ENCODE measurements at places on chromosomes 6 and 20. TPM values are rescaled to one million over a fixed set of nuclear protein-coding genes. Genes with fewer than 3 reads are reported as not detected.

TMEM63B gene
- total RNA-seq: 12.2 TPM

DNA sequence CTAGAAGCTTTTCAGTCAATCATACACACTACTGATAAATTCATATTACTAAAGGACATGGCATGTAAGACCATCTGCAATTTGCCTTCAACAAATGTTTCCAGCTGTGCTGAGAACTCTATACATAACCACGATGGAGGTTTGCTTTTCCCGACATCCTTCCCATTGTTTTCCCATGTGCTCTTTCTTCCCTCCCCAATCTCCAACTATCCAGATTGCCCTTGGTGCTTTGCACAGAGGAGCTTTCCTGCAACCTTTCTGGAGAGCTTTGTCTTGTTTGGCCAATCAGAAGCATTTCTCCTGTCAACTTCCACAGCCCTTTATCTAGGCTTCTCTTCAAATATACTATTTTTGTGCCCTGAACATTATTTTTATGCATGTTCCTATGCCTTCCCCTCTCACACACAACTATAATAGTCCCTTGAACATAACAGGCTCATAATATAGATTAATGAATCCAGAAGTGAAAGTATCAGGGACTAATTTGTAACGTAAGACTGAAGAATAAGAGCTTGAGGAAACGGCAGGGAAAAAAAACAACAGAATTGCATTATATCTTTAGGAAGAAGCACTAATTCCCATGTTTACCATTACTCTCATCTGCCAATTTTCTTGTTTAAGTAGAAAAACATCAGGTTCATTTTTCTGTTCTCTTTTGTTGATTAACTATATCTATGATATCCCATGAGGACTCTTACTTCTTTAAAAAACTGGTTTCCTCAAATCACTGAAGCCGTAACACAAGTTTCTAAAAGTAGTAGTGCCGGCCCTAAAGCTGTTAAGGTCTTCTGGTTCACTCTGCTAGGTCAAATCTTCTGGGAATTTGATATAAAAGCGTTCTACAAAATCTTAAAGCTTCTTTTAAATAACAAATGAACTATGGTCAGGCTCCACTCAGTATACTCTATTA lies 20.1 kb downstream of the SMLR1 start:
- no peak for DNase-seq

- DNase-seq: no peak
These were observed 227.9 kb downstream of the PTPRT start for GRCh38 chr20:42961771-42962170.

DNA sequence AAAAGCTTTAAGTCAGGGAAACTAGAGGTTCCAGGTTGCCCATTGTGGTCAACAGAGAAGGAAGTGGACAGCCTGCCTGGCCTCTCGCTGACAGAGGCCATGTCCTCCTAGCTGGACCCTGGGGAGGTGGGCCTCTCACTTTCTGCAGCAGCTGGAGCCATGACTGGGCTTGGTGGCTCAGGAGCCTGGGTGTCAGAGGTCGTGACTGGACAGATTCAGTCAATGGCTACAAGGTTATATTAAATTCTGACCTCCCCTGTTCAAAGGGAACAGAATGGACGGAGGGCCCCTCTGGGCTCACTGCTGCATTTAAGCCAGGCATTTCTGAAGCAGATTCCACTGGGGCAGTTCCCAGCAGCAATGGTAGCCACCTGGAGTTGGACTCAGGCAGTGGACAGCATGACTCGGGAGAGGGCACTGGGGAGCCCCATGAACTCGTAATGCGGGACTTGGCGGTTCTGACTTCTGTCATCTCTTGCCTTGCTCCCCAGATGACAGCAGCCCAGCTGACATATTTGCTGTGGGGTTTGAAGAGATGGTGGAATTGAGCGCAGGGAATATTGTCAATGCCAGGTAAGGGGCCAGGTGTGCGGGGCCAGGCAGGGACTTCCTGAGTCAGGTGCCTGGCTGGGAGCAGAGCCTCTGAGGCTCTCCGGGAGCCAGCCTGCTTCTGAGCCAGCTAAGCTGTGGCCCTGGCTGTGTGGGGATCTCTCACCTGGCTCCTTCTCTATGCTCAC lies 86.7 kb downstream of the SYNJ2 start:
- no peak for DNase-seq

DNA sequence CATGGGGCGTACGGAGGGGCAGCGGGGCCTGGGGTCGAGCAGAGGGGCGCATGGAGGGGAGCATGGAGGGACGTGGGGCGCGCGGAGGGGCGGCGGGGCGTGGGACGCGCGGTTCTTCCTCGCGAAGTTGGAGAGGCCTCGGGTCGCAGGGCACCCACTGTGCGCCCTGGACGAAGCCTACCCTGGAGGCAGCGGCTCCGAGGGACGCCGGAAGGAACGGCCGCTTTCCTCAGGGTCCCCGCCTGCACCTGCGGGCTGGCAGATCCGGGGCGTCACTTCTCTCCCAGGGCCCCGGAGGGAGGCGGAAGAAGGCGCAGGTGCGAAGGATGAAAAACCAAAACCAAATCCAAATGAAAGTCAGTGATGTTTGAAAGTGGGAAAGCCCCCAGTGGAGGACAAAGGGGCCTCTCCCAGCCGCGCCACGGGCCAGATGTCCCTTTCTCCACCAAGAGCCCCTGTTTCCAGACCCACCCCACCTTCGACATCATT lies 142.1 kb upstream of the PDE10A start:
- no peak for DNase-seq

DNA sequence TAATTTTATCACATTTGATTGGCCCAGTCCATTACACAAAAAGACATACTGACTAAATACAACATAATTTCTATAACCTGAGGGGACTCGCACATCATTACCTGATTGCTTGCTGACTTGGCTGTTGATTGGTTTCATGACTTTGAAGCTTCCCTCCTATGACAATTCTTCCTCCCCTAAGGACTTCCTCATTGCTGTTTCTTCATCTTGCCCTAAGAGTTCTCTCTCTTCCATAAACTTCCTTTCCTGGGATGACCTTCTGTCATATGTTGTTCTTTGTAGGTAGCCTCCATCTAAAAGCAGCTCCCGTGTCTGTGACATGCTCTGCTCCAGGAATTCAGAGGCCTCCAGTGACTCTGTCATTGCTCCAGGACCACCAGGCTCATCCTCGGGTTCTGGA lies 22.6 kb downstream of the RSPH3 start:
- DNase-seq: no peak

AVP gene
- total RNA-seq: not detected

DNA sequence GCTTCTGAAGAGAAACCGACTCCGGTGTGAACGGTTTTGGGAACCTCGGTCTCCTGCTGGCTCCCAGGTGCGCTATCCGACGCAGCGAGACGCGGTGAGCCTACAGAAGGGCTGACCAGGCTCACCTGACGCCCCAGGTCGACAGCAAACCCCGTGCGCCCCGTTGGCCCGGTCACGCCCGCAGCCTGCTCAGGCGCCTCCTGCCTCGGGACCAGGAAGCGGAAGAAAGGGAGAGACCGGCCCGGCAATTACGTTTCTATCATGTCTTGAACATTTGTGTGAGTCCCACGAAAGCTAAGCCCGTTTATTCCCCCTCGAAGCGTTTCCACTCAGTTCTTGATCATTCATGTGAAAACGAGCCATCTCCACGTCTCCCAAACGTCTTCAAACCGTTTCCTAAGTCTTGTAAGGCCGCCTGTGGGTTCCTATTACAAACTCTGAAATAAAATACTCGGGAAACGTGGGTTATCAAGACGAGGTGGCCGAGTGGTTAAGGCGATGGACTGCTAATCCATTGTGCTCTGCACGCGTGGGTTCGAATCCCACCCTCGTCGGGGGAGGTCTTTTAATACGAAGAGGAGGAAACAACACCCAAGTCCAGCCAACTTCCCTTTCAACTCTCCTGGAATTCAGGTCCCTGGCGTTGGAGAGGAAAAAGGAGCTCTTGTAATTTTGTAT lies 150.5 kb upstream of the PRSS16 start:
- peak; percentile 75 for DNase-seq

TTK gene
- total RNA-seq: 21.5 TPM

DNA sequence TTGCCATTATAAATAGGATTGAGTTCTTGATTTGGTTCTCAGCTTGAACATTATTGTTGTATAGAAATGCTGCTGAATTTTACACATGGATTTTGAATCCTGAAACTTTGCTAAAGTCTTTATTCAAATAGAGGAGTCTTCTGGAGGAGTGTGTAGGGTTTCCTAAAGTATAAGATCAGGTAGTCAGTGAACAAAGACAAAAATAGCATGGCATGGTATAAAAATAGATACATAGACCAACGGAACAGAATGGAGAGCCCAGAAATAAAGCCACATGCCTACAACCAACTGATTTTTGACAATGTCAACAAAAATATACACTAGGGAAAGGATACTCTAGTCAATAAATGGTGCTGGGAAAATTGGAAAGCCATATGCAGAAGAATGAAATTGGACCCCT lies 740.1 kb downstream of the QKI start:
- no peak for DNase-seq

MAK gene
- total RNA-seq: under 0.01 TPM

CCDC28A gene
- total RNA-seq: 8.9 TPM

DNA sequence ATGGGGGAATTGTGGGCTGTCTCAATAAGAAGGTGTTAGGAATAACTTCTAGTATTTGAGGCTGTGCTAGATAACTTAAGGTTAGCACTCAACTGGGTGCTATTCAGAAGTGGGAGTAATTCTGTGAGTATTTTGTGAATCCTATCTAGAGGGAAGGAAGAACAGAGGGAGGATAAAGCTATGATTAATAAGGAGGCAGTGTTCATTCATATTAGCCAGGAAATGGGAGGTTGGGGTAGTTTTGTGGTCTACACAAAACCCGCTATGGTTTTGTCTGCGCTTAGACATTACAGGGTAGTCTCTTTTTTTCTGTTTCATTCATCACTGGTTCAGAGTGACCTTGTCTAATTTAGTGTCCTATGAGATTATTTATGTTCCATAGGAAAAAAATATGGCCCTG lies 341.0 kb downstream of the ARHGAP18 start:
- no peak for DNase-seq

DNA sequence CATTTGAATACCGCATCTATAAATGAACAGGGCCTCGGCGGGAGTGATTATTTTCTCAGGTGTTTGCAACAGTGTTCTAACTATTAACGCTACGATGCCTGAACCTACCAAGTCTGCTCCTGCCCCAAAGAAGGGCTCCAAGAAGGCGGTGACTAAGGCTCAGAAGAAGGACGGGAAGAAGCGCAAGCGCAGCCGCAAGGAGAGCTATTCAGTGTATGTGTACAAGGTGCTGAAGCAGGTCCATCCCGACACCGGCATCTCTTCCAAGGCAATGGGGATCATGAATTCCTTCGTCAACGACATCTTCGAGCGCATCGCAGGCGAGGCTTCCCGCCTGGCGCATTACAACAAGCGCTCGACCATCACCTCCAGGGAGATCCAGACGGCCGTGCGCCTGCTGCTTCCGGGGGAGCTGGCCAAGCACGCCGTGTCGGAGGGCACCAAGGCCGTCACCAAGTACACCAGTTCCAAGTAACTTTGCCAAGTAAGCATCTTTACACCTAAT lies 70.9 kb downstream of the HFE start:
- DNase-seq: no peak

BCAS1 gene
- total RNA-seq: under 0.01 TPM

DNA sequence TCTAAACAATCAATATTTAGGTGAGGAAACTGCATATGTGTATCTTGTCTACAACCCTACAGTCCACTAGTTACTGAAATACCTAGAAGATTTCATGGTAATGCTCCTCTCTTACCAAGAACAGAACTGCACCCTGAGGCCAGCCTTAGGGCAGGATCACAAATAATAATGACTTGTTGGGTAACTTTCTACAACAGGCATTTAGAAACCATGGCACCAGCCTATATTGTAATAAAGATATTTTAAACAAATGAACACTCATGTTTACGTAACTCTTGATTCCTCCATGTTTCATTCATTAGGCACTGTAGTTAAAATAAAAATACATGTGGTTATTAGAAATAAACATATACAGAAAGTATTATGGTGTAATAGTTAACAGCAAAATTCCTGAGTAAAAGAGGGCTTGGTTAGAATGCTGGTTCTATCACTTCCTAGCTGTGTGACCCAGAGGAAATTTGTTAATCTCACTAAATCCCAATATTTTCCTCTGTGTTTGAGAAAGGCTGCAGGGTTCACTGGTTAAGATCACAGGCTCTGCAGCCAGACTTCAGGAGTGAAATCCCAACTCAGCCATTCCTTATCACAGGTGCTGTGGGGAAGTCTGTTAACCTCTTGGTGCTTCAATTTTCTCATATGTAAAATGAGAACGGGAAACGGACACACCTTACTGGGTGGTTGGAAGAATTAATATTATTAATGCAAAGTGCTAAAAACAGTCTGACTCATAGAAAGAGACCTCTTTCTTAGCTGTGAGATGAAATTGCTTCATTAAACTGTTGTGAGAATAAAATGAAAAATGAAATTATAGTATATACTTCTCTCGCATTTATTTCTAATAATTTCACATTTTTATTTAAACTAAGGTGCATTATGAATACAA lies 8.5 kb downstream of the HMGN3 start:
- DNase-seq: peak; percentile 2

GRCh38 chr6:140480852-140481251 lies 1106.4 kb upstream of the CITED2 start:
- peak; percentile 71 for DNase-seq

- no peak for DNase-seq
These were observed 2.3 kb downstream of the PREX1 start for GRCh38 chr20:48825566-48825920.

CST1 gene
- total RNA-seq: not detected

- peak; percentile 83 for DNase-seq
These were observed 8.4 kb upstream of the ABHD12 start for GRCh38 chr20:25399037-25399430.

DNA sequence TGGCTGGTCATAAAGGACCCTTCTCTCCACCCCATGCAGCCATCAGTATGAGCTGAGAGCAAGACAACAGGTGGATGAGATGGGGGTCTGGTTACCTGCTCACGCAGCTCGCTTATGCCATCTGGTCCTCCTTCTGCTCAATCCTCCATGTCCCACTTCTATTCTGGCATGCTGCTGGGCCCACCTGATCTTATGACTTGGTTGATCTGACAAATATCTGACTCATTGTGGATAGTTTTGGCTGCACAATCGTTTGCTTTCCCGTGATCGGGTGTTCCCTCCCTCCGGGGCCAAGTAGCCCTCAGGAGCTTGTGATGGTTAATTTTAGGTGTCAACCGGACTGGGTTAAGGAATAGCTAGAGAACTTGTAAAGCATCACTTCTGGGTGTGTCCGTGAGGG lies 26.6 kb upstream of the ELMO2 start:
- no peak for DNase-seq

PRSS35 gene
- 6.7 TPM for total RNA-seq

- no peak for DNase-seq
These were observed 197.4 kb downstream of the ESR1 start for GRCh38 chr6:152004896-152005295.

FNDC1 gene
- total RNA-seq: not detected

DNA sequence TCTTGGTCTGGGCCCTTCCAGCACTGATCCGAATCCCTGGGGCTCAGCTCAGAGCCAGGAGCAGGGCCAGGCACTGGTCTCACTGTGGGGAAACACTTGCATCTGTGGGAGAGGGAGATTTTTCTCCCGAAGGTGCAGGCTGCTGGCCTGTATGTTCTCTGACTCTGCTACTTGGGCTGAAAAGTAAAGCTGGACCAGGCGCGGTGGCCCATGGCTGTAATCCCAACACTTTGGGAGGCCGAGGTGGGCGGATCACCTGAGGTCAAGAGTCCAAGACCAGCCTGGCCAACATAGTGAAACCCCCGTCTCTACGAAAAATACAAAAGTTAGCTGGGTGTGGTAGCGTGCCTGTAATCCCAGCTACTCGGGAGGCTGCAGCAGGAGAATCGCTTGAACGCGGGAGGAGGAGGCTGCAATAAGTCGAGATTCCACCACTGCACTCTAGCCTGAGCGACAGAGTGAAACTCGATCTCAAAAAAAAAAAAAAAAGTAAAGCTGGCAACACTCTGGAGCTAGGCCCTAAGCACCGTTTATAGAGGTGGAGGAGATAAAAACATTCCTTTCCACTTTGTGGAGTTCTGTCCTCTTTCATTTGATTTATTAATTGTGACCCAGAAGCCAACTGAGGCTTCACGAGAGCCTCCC lies 41.7 kb downstream of the JPH2 start:
- DNase-seq: no peak
